ENCODE measurements at places on chromosomes 5 and 9. TPM values are rescaled to one million over a fixed set of nuclear protein-coding genes. Genes with fewer than 3 reads are reported as not detected.

NR2F1-AS1 gene
- 10.7 TPM for total RNA-seq

KCNV2 gene
- total RNA-seq = not detected

OR1J2 gene
- 0.50 TPM for total RNA-seq

KIAA0825 gene
- total RNA-seq = 3.8 TPM

PCDHB9 gene
- total RNA-seq = 0.40 TPM

LCN10 gene
- total RNA-seq = 0.33 TPM

PCDHGB7 gene
- 14.7 TPM for total RNA-seq

FBXL7 gene
- total RNA-seq = 6.3 TPM

LCN1 gene
- 0.20 TPM for total RNA-seq

TMEM252 gene
- not detected for total RNA-seq

CACFD1 gene
- total RNA-seq = 10.9 TPM

PRR16 gene
- total RNA-seq = 7.7 TPM

GABRG2 gene
- not detected for total RNA-seq

PCDHAC1 gene
- 0.07 TPM for total RNA-seq

ADAMTSL2 gene
- total RNA-seq = 10.6 TPM

TNFAIP8 gene
- total RNA-seq = 35.5 TPM

GRXCR2 gene
- not detected for total RNA-seq

TSLP gene
- 3.2 TPM for total RNA-seq

SOX30 gene
- total RNA-seq = not detected

GRK6 gene
- 19.7 TPM for total RNA-seq

TIFAB gene
- total RNA-seq = not detected

PHF24 gene
- 0.10 TPM for total RNA-seq

CDO1 gene
- total RNA-seq = 10.9 TPM

MCC gene
- total RNA-seq = 33.4 TPM

GPR150 gene
- 0.40 TPM for total RNA-seq

VLDLR gene
- 26.5 TPM for total RNA-seq

CENPP gene
- total RNA-seq = 4.0 TPM

FBP1 gene
- total RNA-seq = not detected

SPATA9 gene
- total RNA-seq = 0.30 TPM

IL3 gene
- not detected for total RNA-seq

CKMT2 gene
- total RNA-seq = 15.1 TPM

PCDHA12 gene
- total RNA-seq = 0.33 TPM

LRRC19 gene
- total RNA-seq = not detected

PCDHGA12 gene
- 46.0 TPM for total RNA-seq

SAPCD2 gene
- 3.7 TPM for total RNA-seq

SPINK1 gene
- total RNA-seq = 0.66 TPM

C5orf46 gene
- 12.3 TPM for total RNA-seq

BHMT gene
- not detected for total RNA-seq

C9orf50 gene
- total RNA-seq = 0.26 TPM

GLDC gene
- 0.33 TPM for total RNA-seq

CAMLG gene
- 34.7 TPM for total RNA-seq

IFNA13 gene
- total RNA-seq = not detected

EGR1 gene
- 7.8 TPM for total RNA-seq
